ENCODE measurements at places on chromosomes 16 and 17. TPM values are rescaled to one million over a fixed set of nuclear protein-coding genes. Genes with fewer than 3 reads are reported as not detected.

GRCh38 chr16:5781436-5781835, 683.8 kb upstream of the EEF2KMT start:
- no peak overlapping the region for H3K4me3 ChIP-seq
- no peaks in the 10 kb centered on the region for H3K36me3 ChIP-seq
- DNase-seq: no peak
- H3K4me1 ChIP-seq: no peaks in the 10 kb centered on the region
- H3K27me3 ChIP-seq: no peaks in the 10 kb centered on the region

Gene TBC1D3G
- total RNA-seq: not detected

Gene SCNN1B
- not detected for total RNA-seq

DNA sequence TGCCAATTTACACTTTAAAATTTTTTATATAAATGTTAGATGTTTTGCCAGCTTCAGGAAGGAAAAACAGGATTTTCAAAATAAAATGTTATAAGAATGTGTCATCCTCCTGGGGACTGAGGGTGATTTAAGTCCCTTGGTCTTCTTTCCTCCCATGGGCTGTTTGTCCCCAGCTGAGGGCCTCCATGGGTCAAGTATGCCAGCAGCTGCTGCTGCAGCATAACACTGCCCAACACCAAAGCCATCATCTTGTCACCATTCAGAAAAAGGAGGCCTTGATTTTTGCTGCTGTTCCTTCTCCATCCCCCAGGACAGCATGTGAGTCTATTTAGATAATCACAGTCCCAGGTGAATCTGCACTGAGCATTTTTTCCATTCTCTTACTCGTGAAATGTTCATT, 188.5 kb downstream of the LGALS9B start:
- H3K27ac ChIP-seq: no peak overlapping the region
- no peak for DNase-seq
- no peak overlapping the region for H3K4me3 ChIP-seq

- H3K36me3 ChIP-seq: peaks cover 37% of the 10 kb centered on the region
- H3K27me3 ChIP-seq: no peaks in the 10 kb centered on the region
- H3K4me1 ChIP-seq: peaks cover 8% of the 10 kb centered on the region
- DNase-seq: peak; percentile 83
- no peak overlapping the region for H3K4me3 ChIP-seq
Observed at GRCh38 chr16:70159355-70160348, 13.9 kb upstream of the CLEC18C start.

- peak overlapping the region; percentile 83 for H3K4me3 ChIP-seq
- peak; percentile 92 for DNase-seq
- H3K36me3 ChIP-seq: peaks cover 26% of the 10 kb centered on the region
- peaks cover 29% of the 10 kb centered on the region for H3K4me1 ChIP-seq
Observed at GRCh38 chr17:7856011-7856810, 1.1 kb downstream of the NAA38 start.

Gene NPIPB4
- total RNA-seq: 42.7 TPM

GRCh38 chr16:20931066-20931600, 30.6 kb downstream of the LYRM1 start:
- H3K4me3 ChIP-seq: no peak overlapping the region
- no peaks in the 10 kb centered on the region for H3K27me3 ChIP-seq
- H3K27ac ChIP-seq: no peak overlapping the region
- H3K36me3 ChIP-seq: no peaks in the 10 kb centered on the region

GRCh38 chr16:51763072-51763661, 612.1 kb upstream of the SALL1 start:
- no peak overlapping the region for H3K4me3 ChIP-seq
- H3K36me3 ChIP-seq: no peaks in the 10 kb centered on the region
- H3K27me3 ChIP-seq: no peaks in the 10 kb centered on the region
- H3K27ac ChIP-seq: no peak overlapping the region

- H3K36me3 ChIP-seq: peaks cover 67% of the 10 kb centered on the region
- DNase-seq: no peak
- H3K27ac ChIP-seq: no peak overlapping the region
- H3K27me3 ChIP-seq: no peaks in the 10 kb centered on the region
Observed at GRCh38 chr17:5373112-5373511, 46.4 kb downstream of the NUP88 start.

Gene RAD51D
- total RNA-seq: 14.8 TPM

Gene LGALS9
- total RNA-seq: 1.4 TPM

GRCh38 chr17:48645639-48646182, 19.6 kb upstream of the HOXB9 start:
- H3K4me3 ChIP-seq: no peak overlapping the region
- no peaks in the 10 kb centered on the region for H3K36me3 ChIP-seq
- H3K27me3 ChIP-seq: peaks cover 93% of the 10 kb centered on the region
- no peak overlapping the region for H3K27ac ChIP-seq
- H3K4me1 ChIP-seq: peaks cover 3% of the 10 kb centered on the region

Gene CMTM3
- total RNA-seq: 24.6 TPM

DNA sequence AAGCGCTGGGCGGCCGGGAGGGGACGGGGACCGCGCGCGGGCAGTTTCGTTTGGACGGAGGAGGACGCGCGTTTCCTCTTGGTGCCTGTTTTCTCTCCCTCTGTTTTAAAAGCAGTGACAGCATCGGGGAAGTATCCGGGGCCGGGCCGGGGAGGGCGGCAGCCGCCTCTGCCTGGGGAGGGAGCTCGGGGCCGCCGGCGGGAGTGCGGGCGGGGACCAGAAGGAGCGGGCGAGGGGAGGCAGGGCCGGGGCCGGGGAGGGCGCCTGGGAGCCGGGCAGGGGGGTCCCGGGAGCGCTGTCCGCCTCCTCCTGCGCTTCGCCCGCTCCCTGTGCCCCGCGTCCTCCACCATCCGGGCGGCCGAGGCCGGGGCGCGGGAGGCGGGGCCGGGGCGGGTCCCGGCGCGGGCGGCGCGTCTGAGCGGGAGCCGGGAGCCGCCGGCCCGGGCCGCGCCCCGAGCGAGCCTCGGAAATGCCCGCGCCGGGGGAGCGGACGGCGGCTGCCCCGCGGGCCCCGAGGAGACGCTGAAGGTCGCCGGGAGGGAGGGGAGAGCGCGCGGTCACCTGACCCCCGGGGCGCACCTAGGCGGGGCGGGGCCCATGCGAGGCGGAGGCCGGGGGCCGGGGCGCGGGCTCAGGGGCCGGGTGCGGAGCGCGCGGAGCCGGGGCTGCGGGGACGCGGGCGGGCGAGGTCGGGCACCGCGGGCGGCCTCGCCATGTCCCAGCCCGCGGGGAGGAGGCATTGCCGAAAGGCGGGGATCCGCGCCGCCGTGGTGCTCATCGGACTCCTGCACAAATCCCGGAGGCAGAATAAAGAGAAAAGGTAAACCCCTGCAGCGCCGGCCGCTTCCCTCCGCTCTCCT, 57.3 kb downstream of the RAP1GAP2 start:
- H3K4me1 ChIP-seq: peaks cover 8% of the 10 kb centered on the region
- H3K4me3 ChIP-seq: peak overlapping the region; percentile 78
- no peaks in the 10 kb centered on the region for H3K27me3 ChIP-seq
- peak; percentile 99 for DNase-seq
- no peaks in the 10 kb centered on the region for H3K36me3 ChIP-seq
- H3K27ac ChIP-seq: no peak overlapping the region

Gene ABCC6
- under 0.01 TPM for total RNA-seq

Gene SOST
- total RNA-seq: not detected

DNA sequence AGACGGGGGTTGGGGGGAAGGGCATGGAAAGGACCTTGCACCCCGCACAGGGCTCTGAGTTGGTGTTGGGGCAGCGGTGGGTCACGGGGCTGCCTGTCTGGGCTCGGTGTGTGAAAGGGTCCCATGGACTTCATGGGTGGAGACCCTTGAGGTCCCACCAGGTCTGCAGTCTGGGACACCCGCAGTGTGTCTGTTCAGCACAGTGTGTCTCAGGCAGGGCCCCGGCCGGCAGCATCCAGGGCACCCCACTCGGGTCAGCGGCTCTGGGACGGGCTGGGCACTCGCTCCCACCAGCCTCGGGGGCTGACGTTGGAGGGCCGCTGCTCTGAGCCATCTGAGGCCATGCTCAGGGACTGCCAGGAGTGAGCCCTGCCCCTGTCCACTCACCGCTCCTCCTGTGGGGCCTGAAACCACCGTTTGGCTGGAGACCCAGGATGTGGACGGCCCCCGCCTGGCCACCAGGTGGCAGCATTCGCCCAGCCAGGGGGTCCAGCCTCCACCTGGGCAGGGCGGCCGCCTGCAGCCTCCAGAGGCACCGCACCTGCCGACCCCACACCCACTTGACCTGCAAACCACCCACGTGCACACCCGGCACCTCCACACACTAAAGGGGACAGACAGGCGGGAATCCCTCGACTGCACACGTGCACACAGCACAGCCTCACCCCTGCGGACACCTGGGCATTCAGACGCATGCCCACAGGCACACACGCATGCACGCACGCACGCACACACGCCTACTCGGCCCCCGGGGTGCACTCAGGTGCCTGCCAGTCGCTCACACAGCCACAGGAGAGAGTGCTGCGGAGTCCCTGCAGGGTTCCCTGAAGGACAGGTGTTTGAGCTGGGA, 10.1 kb upstream of the ZFPM1 start:
- no peaks in the 10 kb centered on the region for H3K4me1 ChIP-seq
- no peak overlapping the region for H3K4me3 ChIP-seq
- no peak overlapping the region for H3K27ac ChIP-seq
- no peaks in the 10 kb centered on the region for H3K36me3 ChIP-seq

GRCh38 chr17:59876107-59876506, 16.6 kb downstream of the TUBD1 start:
- H3K4me3 ChIP-seq: no peak overlapping the region
- DNase-seq: no peak
- H3K4me1 ChIP-seq: no peaks in the 10 kb centered on the region
- H3K27ac ChIP-seq: no peak overlapping the region

Gene PITPNM3
- 1.8 TPM for total RNA-seq

All from osteoblast (primary cell).